ENCODE measurements at places on chromosomes 4 and X.

GRCh38 chrX:22758807-22759481, 240.8 kb upstream of the DDX53 start:
- no peak for DNase-seq

DNA sequence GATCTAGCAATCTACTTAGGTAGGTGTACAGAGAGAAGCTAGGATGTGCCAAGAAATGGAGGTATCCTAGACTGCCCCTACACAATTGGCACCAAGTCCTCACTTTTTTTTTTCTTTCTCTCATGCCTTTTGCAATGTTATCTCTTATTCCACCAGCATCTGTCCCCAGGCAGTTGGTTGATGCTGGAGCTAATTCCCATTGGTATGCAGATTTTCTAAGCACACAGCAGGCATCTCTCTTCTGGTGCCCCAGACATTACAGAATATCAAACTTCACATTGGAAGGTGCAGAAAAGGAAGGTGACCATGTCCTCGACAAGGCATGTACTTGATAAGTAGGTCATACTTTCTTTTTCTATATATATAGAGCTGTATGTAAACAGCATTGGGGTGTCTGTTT, 21.6 kb downstream of the LUZP4 start:
- no peak for DNase-seq

DNA sequence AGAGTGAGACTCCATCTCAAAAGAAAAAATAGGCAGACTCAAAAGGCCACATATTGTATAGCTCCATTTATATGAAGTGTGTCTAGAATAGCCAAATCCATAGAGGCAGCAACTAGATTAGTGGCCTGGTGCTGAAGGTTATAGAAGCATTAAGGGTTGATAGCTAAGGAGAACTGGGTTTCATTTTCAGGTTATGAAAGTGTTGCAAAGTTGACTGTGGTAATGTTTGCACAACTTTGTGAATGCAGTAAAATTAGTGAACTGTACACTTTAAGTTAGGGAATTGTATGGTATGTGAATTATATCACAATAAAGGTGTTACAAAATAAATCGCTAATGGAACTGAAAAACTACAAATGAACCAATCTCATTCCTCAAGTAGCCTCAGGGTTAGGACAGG, 28.3 kb downstream of the TXLNG start:
- DNase-seq = no peak

- peak; percentile 19 for DNase-seq
Measured at GRCh38 chr4:89438102-89438831, 130.7 kb upstream of the GPRIN3 start.

- DNase-seq = no peak
Measured at GRCh38 chrX:18789916-18790315, 82.5 kb downstream of the PPEF1 start.

DNA sequence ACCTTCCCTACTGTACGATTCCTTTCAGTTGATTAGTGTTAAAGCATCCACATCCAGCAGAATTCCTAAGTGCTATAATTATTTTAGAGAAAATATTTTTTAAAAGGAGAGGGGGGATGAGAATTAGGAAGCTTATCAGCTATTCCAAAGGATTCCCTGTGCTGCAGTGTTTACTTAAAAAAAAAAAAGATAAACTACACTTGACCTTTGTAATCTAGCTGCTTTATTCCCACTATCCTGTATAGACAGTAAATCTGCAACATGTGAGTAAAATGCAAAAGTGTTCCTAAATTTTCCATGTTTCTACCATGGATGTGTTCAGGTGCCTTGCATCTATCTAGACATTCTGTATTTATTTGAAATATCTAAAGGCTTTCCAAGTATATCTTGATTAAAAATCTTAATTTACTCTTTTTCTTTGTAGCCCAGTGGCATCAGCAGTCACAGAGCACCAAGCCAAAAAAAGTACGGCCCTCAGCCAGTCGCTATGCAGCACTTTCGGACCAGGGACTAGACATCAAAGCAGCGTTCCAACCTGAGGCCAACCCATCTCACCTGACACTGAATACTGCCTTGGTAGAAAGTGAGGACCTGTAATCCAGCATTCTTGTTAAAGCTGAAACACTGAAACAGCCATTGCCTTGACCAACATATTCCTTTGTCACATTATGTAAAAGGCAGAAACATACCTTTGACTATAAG, 84.1 kb downstream of the CBR4 start:
- no peak for DNase-seq

DNA sequence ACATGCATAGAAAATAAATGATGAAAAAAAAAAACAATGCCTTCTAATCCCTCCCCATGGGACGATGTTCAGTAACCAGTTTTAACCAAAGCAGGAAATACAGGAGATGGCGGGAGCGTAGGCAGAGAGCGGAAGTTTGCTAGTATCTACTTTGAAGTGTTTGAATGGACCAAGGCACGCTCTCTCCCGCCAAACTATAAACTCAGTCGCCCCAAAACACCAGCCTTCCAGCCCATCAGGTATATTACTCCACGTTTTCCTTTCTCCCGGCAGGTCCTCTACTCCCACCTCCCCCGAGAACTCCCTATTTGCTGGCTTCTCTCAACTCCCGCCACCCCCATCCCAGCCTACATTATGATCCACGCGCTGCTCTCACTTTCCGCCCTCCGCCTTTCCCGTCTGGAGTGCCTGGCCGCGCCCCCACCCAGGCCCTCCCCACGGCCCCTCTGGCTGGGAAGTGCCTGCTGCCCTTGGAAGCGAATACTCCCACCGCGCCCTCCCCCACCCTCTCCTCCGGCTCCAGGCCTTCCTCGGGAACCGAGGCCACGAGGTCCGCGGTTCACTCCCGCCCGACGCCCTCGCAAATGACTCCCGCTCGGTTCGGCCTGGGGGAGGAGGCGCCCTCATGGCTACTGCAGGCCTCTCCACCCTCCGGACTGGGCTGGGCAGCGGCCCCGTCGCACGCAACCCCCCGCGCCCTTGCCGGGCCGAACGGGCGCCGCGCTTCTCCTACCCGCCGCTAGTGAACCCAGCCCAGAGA, 723 bp downstream of the DHX15 start:
- peak; percentile 17 for DNase-seq

DNA sequence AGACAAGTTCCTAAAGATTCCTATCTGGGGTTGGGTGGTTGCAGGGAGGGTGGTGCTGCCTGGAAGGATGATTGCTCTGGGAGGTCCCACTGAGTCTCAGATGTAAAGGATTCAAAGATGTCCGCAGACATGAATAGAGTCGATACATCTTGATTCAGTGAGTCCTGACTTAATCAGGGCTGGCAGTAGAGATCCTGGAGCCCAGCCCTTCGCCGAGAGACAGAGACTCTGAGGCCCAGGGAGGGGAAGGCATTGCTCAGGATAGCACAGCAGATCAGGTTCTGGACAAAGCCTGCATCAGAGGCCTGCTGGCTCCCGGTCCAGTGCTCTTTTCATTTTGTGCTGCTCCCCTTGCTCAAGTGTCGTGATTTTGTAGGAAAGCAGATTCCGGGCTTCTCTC, 21.7 kb downstream of the PJA1 start:
- no peak for DNase-seq

GRCh38 chr4:99885063-99885664, 9.1 kb downstream of the LAMTOR3 start:
- no peak for DNase-seq

GRCh38 chrX:40866893-40867292, 131.6 kb upstream of the MED14 start:
- no peak for DNase-seq

DNA sequence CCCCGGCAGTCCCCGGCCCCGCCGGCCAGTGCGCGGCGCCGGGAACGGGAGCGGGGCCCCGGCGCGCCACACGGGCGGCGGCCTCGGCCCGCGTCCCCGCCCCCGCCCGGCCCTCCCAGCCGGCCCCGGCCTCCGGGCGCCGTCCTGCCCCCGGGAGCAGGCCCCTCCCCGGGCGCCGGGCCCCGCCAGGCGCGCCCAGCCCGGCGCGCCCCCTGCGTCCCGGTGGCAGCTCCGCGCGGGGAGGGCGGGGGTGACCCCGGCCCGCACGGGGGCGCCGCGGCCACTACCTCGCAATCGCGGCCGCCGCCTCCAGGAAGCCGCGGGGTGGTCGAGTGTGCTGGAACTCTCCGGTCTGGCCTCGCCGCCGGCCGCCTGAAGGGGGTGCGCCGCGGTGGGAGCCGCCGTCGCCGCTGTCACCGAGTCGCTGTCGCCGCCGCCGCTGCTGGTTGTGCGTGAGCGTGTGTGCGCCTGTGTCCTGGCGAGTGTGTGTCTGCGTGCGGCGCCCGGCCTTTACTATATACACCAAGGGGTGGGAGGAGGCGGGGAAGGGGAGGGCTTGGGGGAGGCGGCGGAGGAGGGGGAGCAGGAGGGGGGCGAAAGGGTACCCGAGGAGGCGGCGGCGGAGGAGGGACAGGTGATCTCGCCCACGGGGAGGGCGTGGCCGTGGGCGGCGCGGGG, at the start of gene RAI2:
RAI2 (minus strand) TSS at position 488 of the 678 bp plus-strand sequence. CDS start 59,288 bp downstream, outside the sequence.
- DNase-seq = no peak

GRCh38 chrX:118350221-118350620, 4.3 kb downstream of the WDR44 start:
- DNase-seq = no peak

DNA sequence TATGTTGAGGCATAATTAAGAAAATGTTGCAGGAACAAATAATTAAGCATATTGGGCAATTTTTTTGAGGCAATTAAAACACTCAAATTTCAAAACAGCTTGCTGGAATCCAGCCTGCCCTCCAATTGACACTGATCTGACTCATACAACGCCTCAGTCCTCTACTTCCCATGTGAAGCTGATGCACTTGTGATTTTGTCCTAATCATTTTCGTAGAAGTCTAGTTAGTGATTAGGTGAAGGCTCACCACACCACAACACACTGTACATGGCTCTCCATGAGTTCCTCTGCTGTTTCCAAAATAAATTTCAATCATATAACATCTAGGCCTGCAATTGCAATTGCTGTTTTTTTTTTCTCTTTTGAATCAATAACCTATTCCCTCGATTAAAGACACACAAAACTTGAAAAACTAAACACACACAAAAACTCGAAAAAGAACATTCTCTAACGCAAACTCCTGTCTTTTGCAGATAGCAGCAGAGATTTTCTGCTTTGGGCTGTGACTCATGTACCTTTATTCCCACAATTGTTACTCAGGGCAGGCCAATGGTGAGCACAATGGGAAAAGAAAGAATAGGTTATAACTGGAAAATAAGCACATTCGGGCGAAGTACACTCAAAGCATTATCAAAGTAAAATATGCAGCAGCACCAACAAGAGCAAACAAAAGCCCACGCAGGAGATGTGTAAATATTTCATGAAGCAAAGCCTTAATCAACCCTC, 1.7 kb downstream of the GPRIN3 start:
- no peak for DNase-seq

- no peak for DNase-seq
Measured at GRCh38 chr4:1192493-1193205, 20.3 kb upstream of the SPON2 start.

DNA sequence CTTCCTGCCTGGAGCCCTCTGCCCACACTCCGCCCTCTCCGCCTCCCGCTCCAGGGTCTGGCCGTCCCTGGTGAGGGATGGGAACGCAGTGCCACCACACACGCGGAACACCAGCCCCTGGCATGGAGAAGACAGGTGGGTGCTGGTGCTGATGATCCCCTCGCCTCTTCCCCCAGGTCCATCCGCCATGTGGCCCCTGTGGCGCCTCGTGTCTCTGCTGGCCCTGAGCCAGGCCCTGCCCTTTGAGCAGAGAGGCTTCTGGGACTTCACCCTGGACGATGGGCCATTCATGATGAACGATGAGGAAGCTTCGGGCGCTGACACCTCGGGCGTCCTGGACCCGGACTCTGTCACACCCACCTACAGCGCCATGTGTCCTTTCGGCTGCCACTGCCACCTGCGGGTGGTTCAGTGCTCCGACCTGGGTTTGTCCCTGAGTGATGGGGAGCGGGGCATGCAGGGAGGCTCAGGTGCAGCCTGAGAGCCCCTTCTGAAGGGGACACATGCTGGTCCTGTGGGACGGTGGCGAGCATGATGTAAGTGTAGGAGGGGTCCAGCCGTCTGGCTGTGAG, 9.8 kb downstream of the BGN start:
- no peak for DNase-seq

GRCh38 chrX:56800801-56801200, 71.8 kb downstream of the NBDY start:
- peak; percentile 32 for DNase-seq

GRCh38 chrX:48695534-48695896, 1.0 kb upstream of the SUV39H1 start:
- DNase-seq = no peak

GRCh38 chr4:187183346-187183745, 459.7 kb upstream of the FAT1 start:
- no peak for DNase-seq

- no peak for DNase-seq
Measured at GRCh38 chr4:137367620-137368019, 164.7 kb downstream of the PCDH18 start.

DNA sequence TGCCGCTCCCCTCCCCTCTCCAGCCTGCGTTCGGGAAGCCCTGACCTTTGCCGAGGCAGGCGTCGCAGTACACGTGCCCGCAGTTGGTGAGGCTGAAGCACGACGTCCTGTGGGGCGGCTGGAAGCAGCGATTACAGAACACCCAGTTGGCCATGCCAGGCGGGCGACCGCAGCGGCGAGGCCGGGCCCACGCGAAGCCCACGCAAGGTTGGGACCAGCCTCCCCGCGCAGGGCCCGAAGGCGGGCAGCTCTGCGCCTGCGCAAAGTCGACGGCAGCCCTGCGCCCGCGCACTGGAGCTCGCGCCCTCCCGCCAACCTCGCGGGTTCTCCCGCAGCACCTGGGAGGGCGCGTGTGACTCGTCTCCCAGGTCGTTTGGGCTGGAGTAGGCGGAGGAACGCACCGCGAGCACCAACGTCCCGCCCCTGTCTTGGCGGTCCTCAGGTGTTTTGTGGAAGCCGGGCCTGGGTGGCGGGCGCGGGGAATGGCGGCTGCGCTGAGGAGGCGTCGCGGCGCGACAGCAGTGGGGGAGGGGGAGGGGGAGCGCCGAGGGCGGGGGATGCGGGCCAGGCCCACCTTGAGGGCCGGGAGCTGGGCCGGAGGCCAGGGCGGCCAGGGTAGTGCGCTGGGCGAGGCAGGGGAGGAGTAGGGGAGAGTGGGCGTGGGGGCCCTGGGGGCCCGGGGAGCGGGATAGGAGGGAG, at the start of gene RNF212:
RNF212 (minus strand) TSS at position 254 of the 699 bp plus-strand sequence; CDS start at position 154, 100 bp downstream.
- DNase-seq = no peak

DNA sequence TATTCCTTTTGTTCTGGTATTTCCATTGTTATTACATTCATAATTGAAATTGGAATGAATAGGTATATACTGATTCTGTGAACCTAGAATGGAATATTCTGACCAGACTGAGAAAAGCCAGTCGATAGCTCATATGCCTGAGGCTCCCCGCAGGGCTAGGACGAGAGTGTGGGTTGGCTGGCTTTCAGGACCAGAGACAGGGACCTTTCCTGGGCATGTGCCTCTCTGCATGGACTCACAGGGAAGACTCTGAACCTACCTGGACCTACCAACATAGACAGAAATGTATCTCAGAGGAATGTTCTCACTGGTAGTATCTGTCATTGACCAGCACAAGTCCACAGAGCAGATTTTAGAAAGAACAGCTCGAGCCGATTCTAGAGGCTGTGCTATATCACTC, 214.6 kb downstream of the FRMPD4 start:
- DNase-seq = no peak
